ENCODE measurements at places on chromosomes 12 and 14.

GRCh38 chr12:59046763-59047534 lies 126.6 kb upstream of the LRIG3 start:
- DNase-seq, result no peak

DNA sequence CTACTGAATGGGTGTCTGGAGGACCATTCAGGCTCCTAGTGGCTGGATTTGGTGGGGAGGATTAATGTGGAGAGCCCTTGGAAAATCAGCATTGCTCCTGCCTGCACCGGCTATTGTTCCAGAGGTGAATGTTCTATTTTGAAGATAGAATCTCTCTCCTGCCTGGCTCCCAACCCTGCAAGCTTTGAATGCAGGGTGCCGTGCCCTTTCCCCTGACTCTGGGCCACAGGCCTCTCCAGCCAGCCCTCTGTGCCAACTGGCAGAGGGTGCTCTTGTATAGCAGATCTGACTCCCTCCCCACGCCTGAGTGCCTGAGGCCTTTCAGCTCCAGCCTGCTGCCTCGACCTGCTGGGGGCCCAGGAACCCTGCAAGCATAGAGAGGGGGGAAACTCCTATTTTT lies 106.8 kb downstream of the TMEM260 start:
- no peak for DNase-seq

- no peak for DNase-seq
Measured at GRCh38 chr14:91332986-91333649, 84.5 kb downstream of the CCDC88C start.

DNA sequence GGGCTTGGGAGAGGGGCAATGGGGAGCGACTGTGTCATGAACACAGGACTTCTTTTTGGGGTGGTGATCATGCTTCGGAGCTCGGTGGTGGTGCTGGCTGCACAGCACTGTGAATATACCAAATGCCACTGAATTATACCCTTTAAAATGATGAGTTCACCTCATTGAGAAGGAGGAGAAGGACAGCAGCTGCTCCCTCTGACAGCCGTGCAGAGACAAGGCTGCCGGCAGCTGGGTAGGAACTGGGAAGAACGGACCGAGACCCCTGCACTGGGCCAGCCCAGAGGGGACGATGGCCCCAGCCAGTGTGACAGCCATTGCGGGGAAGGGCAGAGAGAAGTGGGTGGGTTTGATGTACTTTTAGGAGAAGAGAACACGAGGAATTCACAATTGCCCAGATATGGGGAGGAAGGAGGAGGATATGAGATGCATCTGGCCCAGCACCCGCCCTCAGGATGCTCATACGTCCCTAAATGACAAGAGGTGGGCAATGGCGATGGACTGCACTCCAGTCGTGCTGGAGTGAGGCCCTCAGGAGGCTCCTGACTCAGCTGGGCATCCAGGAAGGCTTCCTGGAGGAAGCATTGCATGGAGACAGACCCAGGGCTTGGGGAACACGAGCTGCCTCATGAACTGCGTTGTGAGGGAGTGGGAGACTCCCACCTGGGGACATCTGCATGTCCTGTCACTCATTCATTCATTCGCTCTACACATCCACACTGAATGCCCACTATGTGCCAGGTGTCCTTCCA lies 64.3 kb upstream of the C14orf180 start:
- no peak for DNase-seq

GRCh38 chr12:6929466-6930452 lies 2.0 kb downstream of the ATN1 start:
- DNase-seq, result no peak

DNA sequence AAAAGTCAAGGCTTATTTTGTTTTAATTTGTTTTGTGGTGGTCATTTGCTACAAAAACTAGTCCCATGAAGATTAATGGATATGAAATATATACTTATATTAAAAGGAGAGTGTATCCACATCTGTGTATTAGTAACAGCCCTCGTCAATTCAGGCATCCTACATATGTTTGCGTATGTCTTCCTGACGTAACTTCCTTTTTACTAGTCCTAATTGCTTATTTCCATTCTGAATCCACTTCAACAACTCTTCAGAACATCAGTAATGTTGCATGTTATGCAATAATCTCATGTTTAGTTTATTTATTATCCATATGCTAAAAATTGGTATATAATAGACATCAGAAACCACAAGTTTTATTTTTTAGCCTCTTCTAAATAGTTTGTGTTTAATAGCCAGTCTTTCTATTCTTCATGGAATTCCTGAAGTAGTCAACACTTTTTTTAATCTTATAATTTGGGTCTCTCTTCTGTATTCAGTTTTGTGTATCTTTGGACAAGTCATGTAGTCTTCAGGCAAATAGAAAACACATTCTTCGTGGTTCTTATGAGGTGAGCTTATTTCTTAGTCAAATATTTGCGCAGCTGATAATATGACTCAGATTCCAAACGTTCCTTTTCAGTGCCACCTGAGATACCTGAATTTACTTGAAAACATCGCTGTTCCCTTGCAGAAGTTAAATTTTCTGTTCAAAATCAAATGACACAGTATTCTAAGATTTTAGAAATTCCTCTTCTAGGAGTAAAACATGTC lies 268.6 kb downstream of the CCDC59 start:
- no peak for DNase-seq

- DNase-seq, result no peak
Measured at GRCh38 chr14:104773505-104774452, 20.8 kb downstream of the SIVA1 start.

- no peak for DNase-seq
Measured at GRCh38 chr12:49968471-49968870, 4.3 kb upstream of the AQP6 start.

GRCh38 chr12:113254298-113254697 lies 33.0 kb downstream of the TPCN1 start:
- no peak for DNase-seq

DNA sequence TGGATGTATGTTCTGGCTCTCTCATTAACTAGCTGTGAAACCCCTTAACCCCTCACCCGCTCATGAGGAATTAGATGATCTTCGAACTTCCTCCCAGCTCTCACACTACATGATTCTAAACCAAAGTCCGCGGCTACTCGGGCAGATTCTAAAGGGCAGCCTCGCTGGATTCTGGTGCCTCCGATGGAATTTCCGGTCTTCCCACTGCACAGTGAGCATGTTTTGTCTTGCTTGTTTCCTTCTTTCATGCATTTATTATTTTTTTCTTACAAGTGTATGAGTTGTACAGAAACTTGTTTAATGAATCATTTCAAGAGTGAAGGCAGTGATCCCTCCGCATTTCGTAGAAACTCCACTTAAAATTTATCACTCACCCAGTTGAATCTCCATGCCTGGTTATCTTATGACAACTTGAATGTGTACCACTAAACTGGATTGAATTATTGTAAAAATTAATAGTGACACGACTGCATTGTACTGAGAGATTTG lies 4.5 kb upstream of the HCAR3 start:
- no peak for DNase-seq

Measured in stimulated activated CD4-positive, alpha-beta T cell treated with anti-CD3 and anti-CD28 coated beads, Interleukin-15, amount 100 ng/mL, for 1 hour (primary cell).